ENCODE measurements at places on chromosomes 7 and 10.
A peak's percentile ranks its signal among the peaks of the same experiment; 100 is the strongest.

DNA sequence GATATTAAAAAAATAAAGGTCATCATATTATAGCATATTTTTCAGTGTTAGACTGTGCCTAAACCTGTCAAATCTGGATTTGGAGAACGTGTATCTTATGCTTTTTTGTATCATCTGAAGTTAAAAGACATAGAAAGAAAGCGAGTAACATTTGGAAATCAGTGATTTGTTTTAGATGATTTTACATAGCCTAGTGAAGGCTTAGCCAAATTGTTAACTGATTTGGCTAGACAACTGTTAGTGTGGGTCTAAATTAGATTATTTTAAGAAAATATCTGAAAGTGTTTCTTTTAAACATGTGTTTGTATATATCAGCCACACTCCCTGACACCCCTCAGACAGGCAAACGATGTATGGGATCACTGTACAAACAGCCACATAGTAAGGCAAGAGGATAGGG, 35.6 kb downstream of the ACTA2 start:
- DNase-seq = no peak

GRCh38 chr10:24465891-24466818, 257.2 kb downstream of the KIAA1217 start:
- no peak for DNase-seq

GRCh38 chr7:30238721-30239441, 45.5 kb upstream of the ZNRF2 start:
- DNase-seq = no peak

DNA sequence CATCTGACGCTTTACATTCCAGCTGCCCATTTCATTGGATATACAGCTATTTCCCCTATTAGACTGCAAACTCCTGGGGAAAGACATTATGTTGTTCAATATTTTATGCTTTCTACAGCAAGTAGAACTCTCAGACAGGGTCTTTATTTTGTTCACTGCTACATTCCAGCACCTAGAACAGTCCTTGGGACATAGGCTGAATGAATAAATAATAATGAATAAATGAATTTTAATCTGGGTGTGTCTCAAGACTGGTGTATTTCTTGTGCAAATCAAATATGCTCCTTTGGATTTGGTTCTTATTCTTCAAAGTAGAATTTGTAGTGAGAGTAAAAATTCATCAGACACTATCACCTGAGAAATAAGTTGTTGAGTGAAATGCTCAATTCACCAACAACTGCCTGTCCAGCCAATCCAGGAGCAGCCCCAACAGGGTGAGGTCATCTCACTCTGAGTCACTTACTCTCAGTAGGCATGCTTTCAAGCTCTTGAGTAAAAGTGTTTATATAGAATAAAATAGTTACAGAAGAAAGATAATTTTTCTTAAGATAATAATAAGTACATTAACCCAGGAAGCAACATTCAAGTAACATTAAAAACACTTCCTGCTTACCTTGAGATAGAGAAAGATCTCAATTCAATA, 287.5 kb upstream of the NPVF start:
- DNase-seq = no peak

DNA sequence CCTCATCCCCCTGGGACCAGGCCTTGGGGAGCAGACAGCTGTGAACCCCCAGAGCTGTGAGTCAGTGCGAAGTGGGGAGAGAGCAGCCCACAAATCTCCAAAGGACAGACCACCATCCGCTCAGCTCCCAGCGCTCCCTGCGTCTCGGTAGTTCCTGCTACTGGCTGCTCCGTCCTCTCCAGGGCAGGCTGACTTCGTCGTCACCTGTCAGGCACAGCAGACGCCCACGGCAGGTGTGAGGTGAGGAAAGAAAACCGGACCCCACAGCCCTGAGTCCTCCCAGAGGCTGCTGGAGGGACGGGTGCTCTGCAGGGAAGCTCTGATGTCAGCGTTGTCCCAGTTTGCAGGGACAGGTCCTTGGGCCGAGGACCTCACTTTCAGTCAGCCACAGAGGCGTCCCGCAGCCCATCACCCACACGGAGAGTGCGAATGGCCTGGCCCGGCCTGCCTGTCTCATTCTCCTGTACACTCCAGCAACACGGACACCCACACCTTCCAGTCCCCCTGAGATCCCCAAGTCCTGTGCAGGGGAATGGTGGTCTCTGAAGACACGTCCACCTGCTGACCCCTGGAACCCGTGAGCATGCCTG, 95.2 kb downstream of the DNAJB6 start:
- DNase-seq = no peak

DNA sequence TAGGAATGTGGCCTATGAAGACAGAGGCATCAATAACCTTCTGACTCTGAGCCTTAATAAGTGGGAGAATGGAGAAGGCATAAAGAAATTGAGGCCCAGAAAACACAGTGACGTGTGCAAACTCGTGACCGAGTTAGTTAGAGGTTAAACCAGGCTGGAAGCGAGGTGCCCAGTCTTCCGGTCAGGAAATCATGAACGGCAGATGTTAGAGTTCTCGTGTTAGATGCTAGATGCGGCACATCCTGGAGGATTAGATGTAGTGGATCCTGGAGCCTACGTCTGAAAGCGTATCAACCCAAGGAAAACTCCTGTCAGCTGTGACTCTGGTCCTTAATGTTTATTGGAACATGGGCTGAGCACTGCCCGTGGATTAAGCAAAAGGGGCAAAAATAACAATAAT, 275.9 kb downstream of the TCF7L2 start:
- no peak for DNase-seq

GRCh38 chr10:96044736-96045135, 1.4 kb downstream of the CCNJ start:
- DNase-seq = no peak

- DNase-seq = no peak
Observed at GRCh38 chr10:11697718-11698527, 44.3 kb upstream of the ECHDC3 start.

DNA sequence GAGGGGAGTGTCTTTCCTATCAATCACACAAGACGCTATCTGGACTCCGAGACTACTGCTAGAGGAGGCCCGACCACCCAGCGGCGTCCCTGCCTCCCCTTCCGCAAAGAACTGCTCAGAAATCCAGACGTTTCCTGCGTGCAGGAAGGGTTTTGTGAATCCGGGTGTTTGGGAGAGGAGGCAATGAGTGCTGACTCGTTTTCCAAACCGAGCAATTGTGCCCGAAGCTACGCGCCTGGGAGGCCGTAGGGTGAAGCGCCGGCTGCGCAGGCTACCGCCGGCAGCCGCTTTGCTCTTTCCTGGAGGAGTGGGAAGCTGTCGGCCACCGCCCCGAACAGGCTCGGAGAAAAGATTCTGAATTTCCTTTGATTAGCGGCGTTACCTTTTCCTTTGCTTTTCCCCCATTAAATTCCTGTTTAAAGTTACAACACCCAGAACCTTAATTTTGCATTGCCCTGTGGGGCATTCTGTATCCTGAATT, 5.3 kb downstream of the VAX1 start:
- no peak for DNase-seq

GRCh38 chr10:80365510-80365909, 8.9 kb downstream of the DYDC2 start:
- DNase-seq = no peak

GRCh38 chr7:150356265-150356897, 12.2 kb upstream of the REPIN1 start:
- DNase-seq = peak; percentile 79

- no peak for DNase-seq
Observed at GRCh38 chr10:3933733-3934132, 148.7 kb upstream of the KLF6 start.

GRCh38 chr10:131698232-131698631, 202.6 kb upstream of the PPP2R2D start:
- DNase-seq = no peak

DNA sequence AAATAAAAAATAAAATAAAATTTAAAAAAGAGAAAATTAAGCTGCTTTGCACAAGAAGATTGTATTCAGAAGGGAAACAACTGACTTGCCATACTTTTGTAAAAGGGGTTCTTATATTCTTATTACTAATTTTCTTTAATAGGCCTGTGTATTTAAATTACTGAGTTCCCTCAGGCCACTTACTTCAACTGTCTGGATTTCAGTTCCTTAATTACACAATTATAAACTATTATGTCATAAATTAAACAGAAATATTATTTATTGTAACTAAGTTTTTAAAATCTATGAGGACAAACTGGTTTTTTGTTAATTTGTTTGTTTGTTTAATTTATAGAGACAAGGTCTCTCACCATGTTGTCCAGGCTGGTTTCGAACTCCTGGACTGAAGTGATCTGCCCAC, 22.4 kb upstream of the MICU1 start:
- DNase-seq = no peak

DNA sequence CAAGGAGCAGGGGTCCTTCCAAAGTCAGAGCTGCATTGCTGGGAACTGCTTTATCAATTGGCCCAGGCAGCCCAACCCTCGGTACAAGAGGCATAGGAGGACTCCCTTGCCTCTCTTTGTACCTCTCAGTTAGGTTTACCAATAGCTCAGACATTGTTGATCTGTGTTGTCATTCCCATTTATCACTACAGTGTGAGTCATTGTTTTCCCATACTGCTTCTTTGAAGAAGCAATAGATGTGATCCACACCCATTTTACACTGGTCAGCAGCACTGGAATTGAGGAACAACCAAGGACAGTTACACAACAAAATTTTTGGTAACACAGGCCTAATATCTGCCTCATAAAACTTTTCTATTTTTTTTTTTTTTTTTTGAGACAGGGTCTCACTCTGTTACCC, 307.2 kb downstream of the SNX13 start:
- no peak for DNase-seq

DNA sequence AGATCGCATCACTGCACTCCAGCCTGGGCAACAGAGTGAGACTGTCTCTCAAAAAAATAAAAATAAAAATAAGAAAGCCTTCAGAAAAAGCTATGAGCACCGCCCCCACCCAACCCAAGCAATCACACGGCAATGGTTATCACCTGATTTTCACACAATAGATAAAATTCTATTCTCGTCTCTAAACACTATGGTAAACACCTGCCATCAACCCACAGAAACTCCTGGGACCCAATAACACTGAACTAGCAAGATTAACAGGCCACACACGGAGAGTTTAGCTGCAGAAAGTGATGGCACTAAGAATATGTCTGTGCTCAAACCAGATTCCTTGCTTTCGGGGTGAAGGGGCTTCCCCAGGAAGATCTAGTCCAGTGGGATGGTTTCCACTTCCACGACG, 173.8 kb downstream of the DIP2C start:
- no peak for DNase-seq

DNA sequence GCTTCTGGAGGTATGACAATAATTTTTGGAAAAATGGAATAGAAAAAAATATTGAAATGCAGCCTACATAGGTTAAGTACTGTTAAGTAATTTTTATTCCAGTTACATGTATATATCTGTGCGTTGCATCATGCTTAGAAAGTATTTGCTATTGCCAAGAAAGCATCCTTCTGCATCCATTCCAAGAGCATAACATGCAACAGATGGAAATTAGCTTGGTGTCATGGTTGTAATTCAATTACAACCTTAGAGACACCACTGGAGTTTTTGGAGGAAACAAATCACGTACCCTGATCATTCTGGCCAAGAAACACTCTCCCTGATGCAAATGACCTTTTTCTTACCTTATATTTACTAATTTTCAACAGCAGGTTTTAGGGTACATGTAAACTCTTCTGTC, 1.7 kb downstream of the AKR1B1 start:
- DNase-seq = no peak

GRCh38 chr10:115931309-115931708, 341.7 kb downstream of the GFRA1 start:
- no peak for DNase-seq

DNA sequence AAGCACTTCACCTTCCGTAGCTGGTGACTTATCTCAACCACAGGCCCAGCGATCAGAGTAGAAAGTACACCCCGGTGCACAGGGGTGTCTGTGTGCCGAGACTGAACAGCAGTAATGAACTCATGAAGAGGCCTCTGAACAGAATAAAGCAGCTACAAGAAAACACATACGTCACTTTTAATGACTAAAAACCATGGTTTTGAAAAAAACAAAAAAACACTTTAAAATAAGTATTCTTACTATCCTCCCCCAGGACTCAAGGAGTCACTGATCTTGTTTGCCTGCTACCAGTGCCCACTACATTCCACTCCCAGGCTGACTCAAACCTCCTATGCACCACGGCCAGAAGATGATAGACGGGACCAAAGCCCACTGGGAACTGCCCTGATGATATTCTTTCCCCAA, 53.8 kb downstream of the NCAPG2 start:
- DNase-seq = no peak

- DNase-seq = no peak
Observed at GRCh38 chr7:18505870-18506460, 10.4 kb downstream of the HDAC9 start.

- no peak for DNase-seq
Observed at GRCh38 chr10:34104829-34105572, 710.1 kb downstream of the PARD3 start.

GRCh38 chr7:121570365-121570764, 174.3 kb upstream of the FAM3C start:
- DNase-seq = no peak

- DNase-seq = no peak
Observed at GRCh38 chr10:7550013-7550412, 116.8 kb downstream of the ITIH5 start.

DNA sequence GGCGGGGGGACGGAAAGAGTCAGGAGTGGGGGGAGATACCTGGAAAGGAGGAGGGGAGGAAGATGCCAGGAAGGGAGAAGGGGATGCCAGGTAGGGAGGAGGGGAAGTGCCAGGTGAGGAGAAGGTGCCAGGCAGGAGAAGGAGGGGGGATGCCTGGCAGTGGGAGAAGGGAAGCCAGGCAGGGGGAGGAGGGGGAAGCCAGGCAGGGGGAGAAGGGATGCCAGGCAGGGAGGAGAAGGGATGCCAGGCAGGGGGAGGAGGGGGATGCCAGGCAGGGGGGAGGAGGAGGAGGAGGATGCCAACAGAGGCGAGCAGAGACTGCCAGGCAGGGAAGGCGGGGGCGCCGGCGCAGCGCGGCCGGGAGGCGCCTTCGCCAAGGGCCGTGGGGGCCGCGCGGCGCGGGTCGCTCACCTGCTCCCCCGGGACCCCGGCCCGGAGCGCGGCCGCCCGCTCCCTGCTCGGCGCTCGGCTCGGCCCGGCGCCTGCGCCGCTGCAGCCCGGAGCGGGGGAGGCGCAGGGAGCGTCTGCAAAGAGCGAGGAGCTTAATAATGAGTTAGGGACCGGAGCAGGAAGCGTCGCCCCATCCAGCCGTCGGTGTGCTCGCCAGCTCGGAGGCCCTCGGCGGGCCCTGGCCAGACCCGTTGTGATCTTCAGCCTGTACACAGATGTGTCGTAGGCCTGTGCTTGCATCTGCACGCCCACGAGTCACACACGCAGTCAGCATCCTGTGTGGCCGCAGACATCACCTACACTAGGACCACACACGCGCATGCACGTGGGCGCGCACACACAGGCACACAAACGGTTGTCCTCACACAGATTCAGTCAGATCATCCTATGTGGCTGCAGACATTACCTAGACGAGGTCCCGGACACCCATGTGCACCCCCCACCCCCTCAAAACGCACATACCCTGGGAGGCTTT, 28.4 kb upstream of the SMARCD3 start:
- DNase-seq = peak; percentile 29

DNA sequence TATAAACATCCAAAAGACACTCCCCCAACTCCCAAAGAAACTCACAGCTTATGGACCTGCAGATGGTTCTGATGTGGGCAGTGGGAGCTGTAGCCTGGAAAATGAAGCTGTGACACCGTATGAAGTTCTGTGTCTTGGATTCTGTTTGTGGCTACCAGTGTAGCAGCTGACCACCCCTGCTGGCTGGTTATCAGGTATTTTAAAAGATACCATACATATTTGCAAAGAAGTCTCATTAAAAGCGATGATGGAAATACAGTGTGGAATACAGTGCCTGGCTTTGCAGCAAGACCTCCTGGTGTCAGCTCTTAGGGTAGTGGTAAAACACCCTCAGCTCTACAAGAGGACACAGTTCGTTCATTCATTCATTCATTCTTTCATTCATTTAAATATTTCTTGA, 194.3 kb upstream of the PRKCQ start:
- no peak for DNase-seq

GRCh38 chr7:159067576-159068487, 76.8 kb downstream of the VIPR2 start:
- DNase-seq = no peak

Data from CD8-positive, alpha-beta T cell (primary cell).